ENCODE measurements at places on chromosomes 6 and 20. TPM values are rescaled to one million over a fixed set of nuclear protein-coding genes. Genes with fewer than 3 reads are reported as not detected.

The RSPH9 gene
- not detected for total RNA-seq

The FOXF2 gene
- 8.0 TPM for total RNA-seq

The KIAA0408 gene
- not detected for total RNA-seq

The RSPH4A gene
- total RNA-seq = not detected

The PERP gene
- 103 TPM for total RNA-seq

The SHLD1 gene
- 2.3 TPM for total RNA-seq

The ACSS1 gene
- total RNA-seq = 0.83 TPM

The NANP gene
- 5.2 TPM for total RNA-seq

The KCTD20 gene
- 46.6 TPM for total RNA-seq

The RIPOR3 gene
- not detected for total RNA-seq

The GMDS gene
- total RNA-seq = 24.9 TPM

DNA sequence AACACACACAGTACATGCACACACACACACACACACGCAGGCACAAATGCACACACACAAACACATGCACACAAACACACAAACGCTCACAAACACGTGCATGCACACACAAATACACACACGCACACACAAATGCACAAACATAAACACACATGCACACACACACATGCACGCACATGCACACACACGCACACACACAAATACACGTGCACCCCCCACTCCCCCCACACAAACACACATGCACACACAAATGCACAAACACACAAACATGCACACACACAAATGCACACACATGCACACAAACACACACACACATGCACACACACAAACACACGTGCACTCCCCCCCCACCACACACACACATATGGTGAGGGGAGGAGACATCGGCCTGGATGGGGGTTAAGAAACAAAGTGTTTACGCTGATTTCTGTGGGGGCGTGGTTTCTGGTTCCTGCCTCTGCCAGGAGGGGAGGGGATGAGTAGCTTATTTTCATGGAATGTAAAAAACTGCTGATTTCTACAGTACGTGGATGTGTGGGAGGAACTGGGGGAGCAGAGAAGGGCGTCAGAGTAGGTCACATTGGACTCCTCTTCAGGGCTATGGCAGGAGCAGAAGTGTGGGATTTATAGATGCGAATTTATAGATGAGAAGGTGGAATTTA, 607.2 kb downstream of the QKI start:
- no peak for DNase-seq

- DNase-seq = peak; percentile 86
Measured at GRCh38 chr6:41767112-41767833, 12.4 kb downstream of the FRS3 start.

DNA sequence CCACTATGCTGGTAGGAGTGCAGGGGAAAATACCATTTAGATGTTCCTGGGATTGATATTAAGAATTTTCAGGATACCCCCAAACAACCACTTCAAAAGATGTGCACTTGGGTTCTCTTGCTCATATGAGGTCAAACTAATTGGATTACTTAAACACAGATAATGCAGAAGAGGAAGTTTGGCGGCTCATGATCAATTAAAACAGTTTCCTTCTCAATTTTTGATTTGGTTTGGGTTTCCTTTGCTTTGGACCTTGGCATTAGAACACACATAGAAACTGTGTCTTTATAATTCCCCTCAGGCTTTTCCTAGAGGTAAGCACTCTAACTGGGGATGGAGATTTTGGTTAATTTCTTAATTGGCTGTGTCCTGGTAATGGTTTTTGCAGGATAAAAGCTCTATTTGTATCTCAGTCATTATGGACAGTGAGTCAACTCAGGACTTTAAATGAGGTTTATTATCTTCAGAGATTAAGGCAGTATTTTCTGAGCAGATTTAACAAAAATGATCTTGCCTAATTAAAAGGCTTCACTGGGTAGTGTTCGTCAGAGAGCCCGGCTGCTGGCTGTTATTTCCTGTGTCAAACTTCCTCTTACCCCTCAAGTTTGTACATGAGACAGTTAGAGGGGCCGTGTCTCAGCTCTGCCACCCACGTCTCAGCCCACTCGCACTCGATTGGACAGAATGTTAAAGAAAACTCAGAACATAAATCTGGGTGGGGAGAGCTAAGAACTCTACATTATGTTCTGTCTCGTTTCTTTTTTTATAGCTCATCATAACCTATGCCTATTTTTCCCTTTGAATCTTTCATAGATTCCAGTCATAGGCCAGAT, 50.3 kb upstream of the PREP start:
- DNase-seq = no peak

DNA sequence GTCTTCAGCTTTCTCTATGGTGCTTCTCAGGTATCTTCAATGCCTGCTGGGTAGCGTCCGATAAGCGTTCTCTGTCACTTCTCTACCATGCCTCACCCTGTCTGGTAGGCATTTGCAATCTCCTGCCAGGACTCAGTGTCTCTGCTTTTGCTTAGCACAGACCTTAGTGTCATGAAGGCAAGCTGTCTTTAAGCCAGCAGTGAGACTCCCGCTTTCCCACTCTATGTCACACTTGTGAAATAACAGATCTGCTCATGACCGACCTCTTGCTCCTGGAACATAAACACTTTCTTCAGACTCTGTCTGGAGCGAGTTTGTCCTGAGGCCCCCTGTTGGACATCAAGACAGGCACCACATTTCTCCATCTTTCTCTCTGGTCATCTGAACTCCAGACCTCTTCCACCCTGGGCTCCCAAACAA, 17.0 kb downstream of the ADGRB3 start:
- peak; percentile 11 for DNase-seq

DNA sequence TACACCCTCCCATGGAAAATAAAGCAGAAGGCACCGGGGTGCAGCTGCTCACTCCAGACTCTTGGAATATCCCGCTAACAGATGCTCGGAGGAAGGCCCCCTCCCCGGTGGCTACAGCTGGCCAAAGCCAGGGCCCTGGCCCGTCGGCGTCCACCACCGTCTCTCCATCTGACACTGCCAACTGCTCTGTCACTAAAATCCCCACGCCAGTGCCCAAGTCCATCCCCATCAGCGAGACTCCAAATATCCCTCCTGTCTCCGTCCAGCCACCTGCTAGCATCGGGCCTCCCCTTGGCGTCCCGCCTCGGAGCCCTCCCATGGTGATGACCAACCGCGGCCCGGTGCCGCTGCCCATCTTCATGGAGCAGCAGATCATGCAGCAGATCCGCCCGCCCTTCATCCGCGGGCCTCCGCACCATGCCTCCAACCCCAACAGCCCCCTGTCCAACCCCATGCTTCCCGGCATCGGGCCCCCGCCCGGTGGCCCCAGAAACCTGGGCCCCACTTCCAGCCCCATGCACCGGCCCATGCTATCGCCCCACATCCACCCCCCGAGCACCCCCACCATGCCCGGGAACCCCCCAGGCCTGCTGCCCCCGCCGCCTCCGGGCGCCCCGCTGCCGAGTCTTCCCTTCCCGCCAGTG, 143.9 kb downstream of the SOBP start:
- DNase-seq = no peak

GRCh38 chr6:56050530-56051201, 175.3 kb upstream of the BMP5 start:
- DNase-seq = no peak

GRCh38 chr6:144365271-144365670, 80.1 kb downstream of the UTRN start:
- no peak for DNase-seq

- DNase-seq = peak; percentile 63
Measured at GRCh38 chr6:53517021-53517420, 27.9 kb downstream of the GCLC start.

- DNase-seq = no peak
Measured at GRCh38 chr6:46555129-46555528, 63.9 kb upstream of the RCAN2 start.

- no peak for DNase-seq
Measured at GRCh38 chr6:166713434-166714186, 86.6 kb upstream of the RPS6KA2 start.

GRCh38 chr20:34774449-34774848, 51.0 kb downstream of the NCOA6 start:
- no peak for DNase-seq

DNA sequence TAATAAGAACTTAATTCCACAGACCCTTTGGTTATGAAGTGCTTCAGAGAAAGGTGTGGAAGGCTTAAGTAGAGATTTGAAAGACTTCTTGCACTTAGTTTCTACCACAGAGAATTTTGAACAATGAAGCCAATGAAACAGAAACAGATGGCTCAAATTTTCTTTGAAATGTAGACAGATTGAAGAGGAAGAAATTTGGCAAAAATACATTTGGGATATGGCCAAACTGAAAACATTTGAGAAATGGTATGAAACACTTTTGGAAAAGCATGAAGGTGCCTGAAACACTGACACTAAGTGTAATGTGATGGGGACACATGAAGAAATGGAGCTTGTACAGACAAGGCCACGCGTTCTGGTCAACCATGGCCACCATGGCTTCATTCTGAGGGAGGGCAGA, 272.4 kb upstream of the EXOC2 start:
- DNase-seq = no peak

DNA sequence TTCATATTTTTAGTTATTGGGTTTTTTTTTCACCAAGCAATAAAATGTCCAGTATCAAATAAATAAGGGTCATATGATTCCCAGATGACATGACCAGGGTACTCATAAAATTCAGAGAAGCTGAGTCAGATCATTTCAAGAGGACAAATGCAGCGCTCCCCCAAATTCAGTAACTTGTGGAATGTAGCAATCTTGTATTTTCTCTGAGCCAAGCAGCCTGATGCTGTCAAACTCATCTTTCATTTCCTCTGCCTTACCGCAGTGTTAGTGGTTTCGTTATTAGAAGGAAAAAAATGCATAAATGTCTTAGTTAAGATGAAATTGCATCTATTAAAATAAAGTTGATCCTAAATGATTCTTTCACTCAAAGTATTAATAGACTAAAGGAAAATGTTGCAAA, 57.8 kb upstream of the EDN1 start:
- DNase-seq = no peak

- peak; percentile 9 for DNase-seq
Measured at GRCh38 chr6:21396313-21396712, 197.2 kb upstream of the SOX4 start.

DNA sequence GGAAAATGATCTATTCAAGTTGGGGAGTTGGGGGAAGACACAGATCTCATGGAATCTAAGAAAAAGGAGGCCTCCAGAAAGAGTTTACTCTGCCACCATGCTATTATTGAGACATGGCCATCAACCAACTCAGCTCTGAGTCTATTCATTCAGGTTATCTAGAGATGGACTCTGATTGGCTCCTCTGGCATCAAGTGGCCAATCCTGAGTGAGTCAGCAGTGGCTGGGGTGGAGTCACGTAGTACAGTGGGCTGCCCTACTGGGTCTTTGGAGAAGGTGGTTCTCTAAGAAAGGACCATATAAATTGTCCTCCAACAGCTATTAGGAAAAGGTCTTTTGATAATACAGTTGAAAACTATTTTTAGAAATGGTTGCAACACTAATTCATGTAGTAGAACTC, 42.1 kb downstream of the LYRM2 start:
- peak; percentile 6 for DNase-seq

DNA sequence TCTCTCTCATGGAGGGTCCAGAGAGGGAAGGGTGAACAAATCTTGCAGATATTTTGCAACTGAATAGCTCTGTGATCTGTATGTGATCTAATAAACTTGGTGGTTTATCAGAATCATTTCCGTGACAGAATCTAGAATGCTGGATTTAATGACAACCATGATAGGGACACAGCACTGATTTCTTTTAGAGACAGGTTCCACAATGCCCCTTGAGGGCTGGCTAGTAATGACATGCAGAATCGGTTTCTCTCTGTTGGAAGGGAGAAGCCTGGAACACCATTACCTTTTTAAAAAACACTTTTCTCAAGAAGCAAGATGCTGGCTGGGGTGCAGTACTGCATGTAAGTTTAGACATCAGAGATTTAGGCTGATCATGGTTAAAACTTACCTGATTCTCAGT, 313.4 kb downstream of the CDH26 start:
- no peak for DNase-seq

DNA sequence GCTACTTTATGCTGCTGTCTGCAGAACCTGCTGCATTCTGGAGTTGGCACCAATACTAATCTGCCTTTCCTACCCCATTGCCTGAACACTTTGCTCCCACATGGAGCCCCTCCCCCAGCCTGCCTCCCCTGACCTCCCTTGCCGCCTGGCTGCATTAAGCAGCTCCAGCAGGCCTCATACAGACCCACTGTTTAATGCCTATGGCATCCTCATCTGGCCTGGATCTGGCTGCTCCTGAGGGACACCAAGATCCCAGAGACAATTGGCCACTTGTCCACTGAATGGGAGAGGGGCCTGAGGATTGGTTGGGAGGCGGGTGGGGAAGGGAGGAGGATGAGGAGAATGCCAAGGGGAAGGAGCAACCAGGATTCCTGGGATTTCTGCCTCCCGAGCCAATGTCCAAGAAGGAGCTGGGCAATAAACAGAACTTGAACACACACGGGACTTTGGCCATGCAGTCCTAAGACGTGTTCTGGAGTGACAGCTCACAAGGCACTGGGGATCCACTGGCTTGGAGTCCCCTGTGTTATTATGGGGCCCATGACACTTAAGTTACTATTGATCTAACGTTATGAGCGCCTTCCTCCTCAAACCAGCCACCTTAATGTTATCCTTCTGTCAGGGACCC, 10.4 kb upstream of the KCNK5 start:
- no peak for DNase-seq

DNA sequence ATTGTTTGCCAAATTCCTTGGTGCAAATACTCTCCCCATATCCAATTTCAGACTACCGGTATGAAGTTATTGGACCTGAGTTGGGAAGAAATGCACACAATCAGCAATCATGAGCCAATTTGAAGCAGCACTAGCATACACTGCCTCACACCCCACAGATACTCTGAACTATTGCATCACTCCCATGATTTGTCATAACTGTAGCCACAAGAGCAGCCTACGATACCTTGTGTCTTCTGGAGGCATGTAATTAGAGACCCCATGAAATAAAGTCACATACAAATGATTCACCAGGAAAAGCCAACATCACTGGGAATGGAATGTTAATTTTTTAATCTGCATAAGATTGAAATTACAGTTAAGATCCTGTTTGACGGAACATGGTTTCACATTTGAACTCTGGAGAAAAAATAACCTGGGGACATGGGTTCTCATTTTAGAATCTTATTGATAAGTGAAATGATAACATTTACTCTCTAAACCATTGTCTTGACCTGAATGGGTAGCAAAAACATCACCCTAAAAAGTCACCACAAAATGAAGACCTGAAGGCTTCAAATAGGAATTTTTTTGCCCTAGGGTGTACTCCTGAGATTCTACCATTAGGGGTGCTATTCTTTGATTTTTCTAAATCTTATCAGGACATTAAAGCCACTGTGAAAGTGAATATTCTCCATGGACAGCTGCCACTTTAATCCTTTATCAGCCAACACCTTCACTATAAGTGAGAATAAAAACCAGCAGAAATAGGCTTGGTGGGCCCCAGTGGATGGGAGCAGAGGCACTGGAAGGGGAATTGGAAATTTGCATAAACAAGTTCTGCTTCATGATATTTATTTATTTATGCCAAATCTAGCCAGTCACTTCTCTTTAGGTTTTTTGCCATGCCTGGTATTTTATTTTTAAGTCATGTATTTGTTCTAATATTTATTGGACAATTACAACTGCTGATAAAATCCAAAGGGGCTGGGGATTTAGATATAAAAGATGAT, 34.5 kb upstream of the HBS1L start:
- peak; percentile 77 for DNase-seq

GRCh38 chr20:44050925-44051660, 135.9 kb downstream of the JPH2 start:
- no peak for DNase-seq

All from MCF 10A (cell line).